ENCODE measurements at places on chromosomes 16 and 17. TPM values are rescaled to one million over a fixed set of nuclear protein-coding genes. Genes with fewer than 3 reads are reported as not detected.

Gene DRC7
- under 0.01 TPM for total RNA-seq

Gene JPH3
- not detected for total RNA-seq

Gene CLEC10A
- not detected for total RNA-seq

Gene TUBD1
- 5.6 TPM for total RNA-seq

Gene NEUROD2
- total RNA-seq: not detected

Gene KRT31
- total RNA-seq: not detected

Gene EFCAB13
- 9.2 TPM for total RNA-seq

Gene CASKIN1
- total RNA-seq: 0.17 TPM

Gene KRT36
- not detected for total RNA-seq

Gene SMARCE1
- 75.6 TPM for total RNA-seq

Gene DNAH3
- not detected for total RNA-seq

Gene EMP2
- 22.5 TPM for total RNA-seq

Gene BAIAP3
- 0.26 TPM for total RNA-seq

Gene KRTAP3-1
- total RNA-seq: not detected

Gene MMP25
- not detected for total RNA-seq

Gene MILR1
- 4.4 TPM for total RNA-seq

Gene OR3A2
- total RNA-seq: not detected

Gene CDRT15
- total RNA-seq: not detected

Gene ARL5C
- not detected for total RNA-seq

Gene ACLY
- 108 TPM for total RNA-seq

Gene TSC2
- total RNA-seq: 35.7 TPM

Gene USP22
- 178 TPM for total RNA-seq

Gene DPEP3
- not detected for total RNA-seq

Gene C17orf67
- total RNA-seq: 1.7 TPM

Gene GPR179
- under 0.01 TPM for total RNA-seq

Gene CSH1
- total RNA-seq: not detected

Gene TEFM
- total RNA-seq: 10.3 TPM

Gene CNGB1
- not detected for total RNA-seq

Gene AXIN2
- total RNA-seq: 1.8 TPM

Gene TPSD1
- total RNA-seq: not detected

Gene OTOP2
- total RNA-seq: not detected

Gene RNF43
- under 0.01 TPM for total RNA-seq

Gene NEK8
- total RNA-seq: 2.8 TPM

Gene HS3ST6
- not detected for total RNA-seq

All from fibroblast of lung (primary cell).